KBM-7 (cell line): ENCODE measurements at places on chromosomes 4 and X.
A peak's percentile ranks its signal among the peaks of the same experiment; 100 is the strongest.

DNA sequence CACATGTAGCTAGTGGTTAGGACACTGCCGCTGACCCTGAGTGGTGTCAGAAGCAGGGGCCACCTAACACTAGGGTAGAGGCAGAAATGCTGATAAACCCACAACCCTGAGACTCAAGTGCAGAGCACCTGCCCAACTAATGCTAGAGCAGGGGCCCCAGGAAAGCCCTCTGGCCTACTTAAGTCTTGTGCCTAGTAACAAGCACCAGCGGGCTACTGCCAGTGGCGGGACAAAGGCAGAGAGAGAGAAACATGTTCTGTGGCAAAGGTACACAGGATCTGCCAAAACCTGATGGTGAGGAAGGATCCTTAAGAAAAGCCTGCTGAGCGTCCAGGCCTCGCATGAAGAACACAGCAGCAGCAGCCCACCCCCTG is 172.4 kb downstream of the PRDM5 start:
- DNase-seq = no peak

DNA sequence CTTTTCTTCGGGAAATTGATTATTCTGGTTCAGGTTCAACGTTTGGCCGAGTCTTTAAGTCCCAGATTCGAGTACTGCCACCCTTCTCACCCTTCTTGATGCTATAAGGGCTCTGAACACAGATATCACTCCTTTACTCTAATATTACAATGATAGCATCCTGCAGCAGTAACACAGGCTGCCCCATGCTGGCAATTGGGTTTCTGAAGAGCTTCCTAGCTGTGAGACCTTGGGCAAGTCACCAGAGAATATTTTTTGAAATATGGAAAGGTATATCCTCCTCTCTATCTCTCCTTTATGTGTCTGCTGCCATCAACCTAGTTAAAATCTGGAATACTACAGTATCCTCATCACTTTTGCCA is 297 bp upstream of the MTMR8 start:
- no peak for DNase-seq

- DNase-seq = no peak
Observed at GRCh38 chr4:107801766-107802211, 22.9 kb upstream of the SGMS2 start.

DNA sequence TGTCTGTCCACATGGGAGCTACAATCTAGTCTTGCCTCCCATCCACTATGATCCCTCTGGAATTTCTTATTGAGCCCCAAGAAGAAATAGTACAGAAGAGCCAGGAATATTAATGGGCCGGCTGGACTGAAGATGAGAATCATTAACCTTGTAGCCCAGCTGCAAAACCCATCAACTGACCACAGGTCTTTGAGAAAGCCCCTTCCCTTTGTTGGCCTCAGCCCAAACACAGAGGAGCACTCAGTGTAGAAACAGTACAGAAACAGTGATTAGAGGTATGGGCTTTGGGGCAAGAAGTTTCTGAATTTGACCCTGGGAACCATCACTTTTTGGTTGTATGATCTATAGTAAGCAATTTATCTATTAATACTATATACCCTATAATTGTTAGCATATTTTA is 76.8 kb upstream of the RAB40AL start:
- no peak for DNase-seq

GRCh38 chr4:4857001-4857808 is 2.3 kb upstream of the MSX1 start:
- no peak for DNase-seq

DNA sequence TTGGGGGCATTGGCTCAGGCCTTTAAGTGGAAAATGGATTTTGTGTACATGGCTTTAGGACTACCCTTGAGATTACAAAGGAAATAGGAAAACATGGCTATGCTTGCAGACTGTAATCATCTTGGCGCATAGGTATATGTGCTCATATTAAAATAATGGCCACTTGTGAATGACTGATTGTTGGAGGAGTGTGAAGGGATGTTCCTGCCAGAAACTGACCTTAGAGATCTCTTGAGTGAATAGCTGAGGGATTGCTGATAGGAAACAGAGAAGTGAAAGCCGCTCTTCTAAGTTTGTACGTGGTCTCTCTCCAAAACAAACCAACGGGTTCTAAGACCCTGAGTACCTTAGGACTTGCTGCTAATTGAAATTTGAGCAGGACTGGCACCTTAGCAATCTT is 186.0 kb downstream of the MGST2 start:
- DNase-seq = no peak

- DNase-seq = no peak
Observed at GRCh38 chr4:69584135-69584534, 55.3 kb downstream of the UGT2A2 start.

GRCh38 chrX:103384672-103385071 is 8.3 kb downstream of the BEX3 start:
- DNase-seq = no peak

GRCh38 chrX:80266979-80267378 is 153.3 kb upstream of the TENT5D start:
- DNase-seq = no peak

- DNase-seq = no peak
Observed at GRCh38 chr4:124868495-124868894, 156.0 kb upstream of the ANKRD50 start.

- no peak for DNase-seq
Observed at GRCh38 chr4:173535957-173536356, 5.9 kb upstream of the HAND2 start.

GRCh38 chr4:15500701-15501100 is 31.0 kb downstream of the CC2D2A start:
- DNase-seq = no peak

GRCh38 chr4:149796381-149796780 is 19.3 kb downstream of the IQCM start:
- DNase-seq = no peak

DNA sequence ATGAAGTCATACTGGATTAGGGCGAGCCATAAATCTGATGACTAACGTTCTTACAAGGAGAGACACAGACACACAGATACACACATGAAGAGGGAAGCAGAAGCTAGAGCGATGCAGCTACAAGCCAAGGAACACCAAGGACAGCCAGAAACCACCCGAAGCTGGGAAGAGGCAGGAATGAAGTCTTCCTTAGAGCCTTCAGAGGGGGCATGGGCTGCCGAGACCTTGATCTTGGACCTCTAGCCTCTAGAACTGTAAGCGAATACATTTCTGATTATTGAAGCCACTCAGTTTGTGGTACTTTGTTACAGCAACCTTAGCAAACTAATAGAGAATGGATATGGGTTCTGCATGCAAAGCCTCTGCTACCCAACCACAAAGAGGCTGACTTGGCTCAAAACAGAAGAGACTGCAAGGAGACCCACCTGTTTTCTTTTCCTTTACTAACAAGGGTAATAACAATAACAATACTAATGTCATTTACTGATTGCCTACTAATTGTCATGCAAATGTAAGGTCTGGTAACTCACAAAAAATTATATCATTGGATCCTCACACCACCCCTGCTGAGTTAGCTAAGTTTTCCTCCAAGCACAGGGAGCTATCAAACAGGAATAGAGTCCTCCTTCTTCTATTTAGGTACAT is 10.1 kb upstream of the LDB2 start:
- DNase-seq = no peak

GRCh38 chrX:40107291-40108161 is 9.8 kb upstream of the BCOR start:
- no peak for DNase-seq

GRCh38 chr4:31054295-31054694 is 334.1 kb downstream of the PCDH7 start:
- no peak for DNase-seq

DNA sequence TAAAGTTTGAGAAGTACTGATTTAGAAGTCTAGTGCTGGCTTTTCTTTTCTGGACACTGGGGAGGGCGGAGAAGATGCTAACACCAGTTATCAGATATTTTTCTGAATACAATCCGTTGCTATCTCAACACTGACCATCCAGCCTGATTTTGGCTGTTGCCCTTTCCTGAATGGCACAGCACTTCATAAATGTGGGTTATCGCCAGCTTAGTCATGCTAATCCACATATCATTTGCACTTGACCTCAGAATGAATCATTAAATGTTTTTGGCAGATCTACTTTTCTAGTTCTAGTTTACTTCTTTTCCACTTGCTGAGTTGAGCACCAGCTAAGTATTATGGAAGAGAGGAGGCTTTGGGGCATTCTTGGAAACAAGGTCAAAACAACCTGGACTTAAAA is 60.8 kb upstream of the ESX1 start:
- DNase-seq = no peak

- DNase-seq = no peak
Observed at GRCh38 chr4:165006886-165007285, 24.9 kb upstream of the TRIM60 start.

- no peak for DNase-seq
Observed at GRCh38 chrX:133575501-133576136, 160.3 kb upstream of the GPC4 start.

DNA sequence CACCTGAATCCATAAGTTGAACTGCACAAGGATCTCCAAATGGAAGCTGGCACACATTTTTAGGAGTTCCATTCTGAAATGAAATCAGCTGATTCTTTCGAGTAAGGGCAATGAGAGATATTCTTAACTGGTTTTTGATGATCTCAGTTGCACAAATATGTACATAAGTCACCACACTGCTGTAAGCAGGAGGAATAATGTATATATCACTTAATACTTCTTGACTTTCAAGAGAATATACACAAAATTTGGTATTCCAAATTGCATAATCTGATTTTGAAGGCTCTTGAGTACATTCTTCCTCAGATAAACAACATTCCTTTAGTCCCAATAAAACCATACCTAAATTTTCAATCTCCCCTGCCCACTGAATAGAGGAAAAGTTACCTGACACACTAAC is 8.2 kb downstream of the FANCB start:
- DNase-seq = no peak

DNA sequence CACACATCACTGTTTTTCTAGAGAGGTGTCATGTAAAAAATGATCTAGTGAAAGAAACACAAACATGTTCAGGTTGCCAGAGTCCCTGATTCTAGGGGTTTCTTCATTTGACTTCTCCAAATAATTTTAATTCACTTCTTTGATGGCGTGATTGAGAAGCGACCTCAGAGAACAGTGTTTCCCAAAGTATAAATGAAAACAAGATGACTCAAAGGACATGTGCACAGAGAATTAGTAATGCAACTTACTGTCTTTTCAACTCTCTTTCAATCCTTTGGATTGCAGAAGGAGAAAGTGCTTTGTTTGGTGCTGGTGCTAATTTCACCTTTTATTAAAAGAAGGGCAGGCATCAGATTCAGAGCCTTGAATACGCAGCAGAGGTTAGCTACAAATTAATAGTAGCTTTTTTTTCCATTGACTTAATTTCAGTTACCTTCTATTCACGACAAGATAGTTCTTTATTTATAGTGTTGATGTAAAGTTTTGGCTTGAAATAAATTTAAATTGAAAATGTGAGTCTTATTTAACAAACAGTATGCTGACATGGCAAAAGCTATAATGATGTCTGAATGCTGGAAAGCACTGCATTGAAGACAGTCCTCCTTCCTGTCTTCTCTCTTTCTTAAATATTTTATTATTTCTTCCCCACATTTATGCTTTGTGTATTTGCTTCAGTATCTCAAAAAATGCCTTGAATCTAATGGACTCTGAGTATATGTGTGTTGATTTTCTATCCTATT is 85.1 kb downstream of the SLC10A7 start:
- no peak for DNase-seq

DNA sequence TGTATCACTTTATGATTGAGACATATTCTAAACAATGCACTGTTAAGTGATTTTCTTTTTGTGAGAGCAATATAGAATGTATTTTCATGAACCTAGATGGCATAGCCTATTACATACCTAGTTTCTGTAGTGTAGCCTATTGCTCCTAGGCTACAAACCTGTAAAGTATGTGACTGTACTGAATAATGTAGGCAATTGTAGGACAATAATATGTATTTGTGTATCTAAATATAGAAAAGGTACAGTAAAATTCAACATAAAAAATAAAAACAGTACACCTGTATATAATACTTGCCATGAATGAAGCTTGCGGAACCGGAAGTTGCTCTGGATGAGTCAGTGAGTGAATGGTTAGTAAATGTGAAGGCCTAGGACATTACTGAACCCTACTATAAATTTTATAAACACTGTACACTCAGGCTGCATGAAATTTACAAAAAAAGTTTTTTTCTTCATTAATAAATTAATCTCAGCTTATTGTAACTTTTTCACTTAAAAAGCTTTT is 106.7 kb downstream of the VSIG4 start:
- no peak for DNase-seq

DNA sequence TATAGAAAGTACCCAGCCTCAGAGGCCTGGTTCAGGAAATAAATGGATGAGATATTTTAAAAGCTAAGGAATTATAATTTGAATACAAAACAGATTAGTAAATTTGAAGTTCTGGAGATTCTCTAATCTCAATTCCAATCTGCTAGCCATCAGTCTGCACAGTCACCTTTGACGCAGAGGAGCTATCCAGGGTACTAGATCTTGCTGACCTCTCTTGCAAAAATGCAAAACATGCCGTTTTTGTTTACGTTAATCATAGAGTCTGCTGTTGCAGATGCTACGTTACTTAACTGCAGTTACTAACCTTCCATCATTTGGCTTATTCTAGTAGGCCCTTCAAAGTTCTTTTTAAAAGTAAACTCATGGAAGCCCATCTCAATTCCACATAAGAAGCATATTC is 10.4 kb downstream of the CCSER1 start:
- DNase-seq = no peak

DNA sequence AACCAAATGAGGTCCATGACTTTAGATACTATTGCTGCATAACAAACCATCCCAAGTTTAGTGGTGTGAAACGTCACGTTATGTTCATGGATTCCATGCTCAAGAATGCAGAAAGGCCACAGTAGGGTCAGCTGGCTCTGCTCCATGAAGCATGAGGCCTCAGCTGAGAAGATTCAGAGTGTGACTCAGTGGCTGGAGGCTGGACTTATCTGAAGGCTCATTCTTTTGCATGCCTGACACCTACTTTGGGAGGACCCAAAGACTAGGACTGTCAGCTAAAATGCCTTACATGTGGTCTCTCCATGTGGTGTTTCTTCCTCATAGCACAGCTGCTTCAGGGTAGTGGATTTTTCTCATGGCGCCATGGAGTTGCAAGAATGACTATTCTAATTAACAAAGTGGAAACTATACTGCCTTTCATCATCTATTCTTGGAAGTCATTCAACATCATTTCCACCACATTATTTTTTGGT is 11.5 kb upstream of the CCDC149 start:
- no peak for DNase-seq

DNA sequence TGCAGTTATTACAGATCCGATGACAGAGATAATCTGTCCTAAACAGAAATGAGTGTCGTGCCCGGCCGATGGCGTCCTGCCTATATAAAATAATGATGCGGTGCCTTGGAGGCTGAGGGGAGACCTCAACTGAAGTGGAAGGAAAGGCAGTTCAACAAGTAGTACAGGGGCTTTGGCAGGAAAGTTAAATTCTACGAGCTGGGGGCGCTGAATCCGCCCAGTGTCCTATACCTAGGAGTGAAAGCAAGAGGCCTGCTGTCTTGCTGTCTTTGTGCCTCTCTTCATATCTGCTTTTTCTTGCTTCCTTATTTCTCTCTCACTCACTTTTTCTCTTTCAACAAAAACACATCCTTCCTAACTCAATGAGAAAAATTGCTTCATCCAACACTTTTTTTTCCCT is 82.2 kb upstream of the PRPS2 start:
- no peak for DNase-seq

GRCh38 chr4:127606823-127607222 is 25.9 kb upstream of the INTU start:
- DNase-seq = no peak

GRCh38 chrX:101595739-101596419 is 21.9 kb downstream of the ARMCX6 start:
- peak; percentile 68 for DNase-seq

- peak; percentile 27 for DNase-seq
Observed at GRCh38 chr4:182143822-182144625, 99.2 kb upstream of the TENM3 start.
